ENCODE measurements at places on chromosomes 16 and 17. TPM values are rescaled to one million over a fixed set of nuclear protein-coding genes. Genes with fewer than 3 reads are reported as not detected.

The SLFN13 gene
- total RNA-seq: 12.8 TPM

The DPEP2 gene
- total RNA-seq: not detected

The TTYH2 gene
- total RNA-seq: 13.3 TPM

The PARD6A gene
- 5.3 TPM for total RNA-seq

- no peak for DNase-seq
Measured at GRCh38 chr16:58099956-58100300, 29.3 kb downstream of the CFAP20 start.

GRCh38 chr16:66886914-66887313 is 6.6 kb downstream of the PDP2 start:
- DNase-seq: no peak
